ENCODE measurements at places on chromosomes 2 and 18.

GRCh38 chr2:127661072-127661649 lies 14.2 kb downstream of the LIMS2 start:
- DNase-seq = no peak

GRCh38 chr2:85788603-85789002 lies 34.8 kb downstream of the ATOH8 start:
- no peak for DNase-seq

- DNase-seq = no peak
These were observed 244.1 kb downstream of the LPIN1 start for GRCh38 chr2:11990576-11990975.

DNA sequence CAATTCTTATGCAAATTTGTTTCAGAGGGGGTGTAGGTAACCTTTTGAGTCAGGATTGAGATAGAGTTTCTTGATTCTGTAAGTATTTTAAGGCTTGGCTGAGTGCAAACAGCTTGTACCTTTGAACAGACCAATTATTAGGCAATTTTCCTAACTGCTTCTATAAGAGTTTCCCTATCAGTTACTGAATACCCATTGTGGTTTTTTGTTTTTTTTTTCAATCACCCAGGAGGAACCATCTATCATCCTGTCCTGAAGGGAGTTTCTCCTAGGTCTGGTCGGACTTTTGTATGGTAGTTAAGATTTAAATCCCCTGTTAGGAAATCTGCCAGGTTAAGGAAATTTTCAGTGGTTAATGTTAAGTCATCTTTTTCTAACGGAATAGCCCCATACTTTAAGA lies 319.4 kb upstream of the SLC39A10 start:
- no peak for DNase-seq

DNA sequence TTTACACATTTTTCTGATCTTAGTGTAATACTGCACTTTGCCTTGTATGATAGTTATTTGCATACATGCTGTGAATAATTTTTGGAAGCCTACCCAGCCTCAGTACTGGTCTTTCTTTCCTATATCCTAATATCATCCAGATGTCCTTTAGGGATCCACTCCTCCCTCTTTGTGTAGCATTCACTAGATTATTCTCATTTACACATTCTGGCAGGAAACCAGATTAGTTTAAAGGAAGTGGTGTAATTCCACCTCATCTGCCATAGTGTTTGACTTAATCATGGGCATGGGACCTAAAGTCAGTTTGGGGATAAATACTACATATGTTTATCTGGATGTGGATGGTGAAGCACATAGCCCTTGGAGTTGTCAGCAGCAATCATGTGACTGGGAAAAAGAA lies 444.9 kb upstream of the MAP2 start:
- peak; percentile 52 for DNase-seq

DNA sequence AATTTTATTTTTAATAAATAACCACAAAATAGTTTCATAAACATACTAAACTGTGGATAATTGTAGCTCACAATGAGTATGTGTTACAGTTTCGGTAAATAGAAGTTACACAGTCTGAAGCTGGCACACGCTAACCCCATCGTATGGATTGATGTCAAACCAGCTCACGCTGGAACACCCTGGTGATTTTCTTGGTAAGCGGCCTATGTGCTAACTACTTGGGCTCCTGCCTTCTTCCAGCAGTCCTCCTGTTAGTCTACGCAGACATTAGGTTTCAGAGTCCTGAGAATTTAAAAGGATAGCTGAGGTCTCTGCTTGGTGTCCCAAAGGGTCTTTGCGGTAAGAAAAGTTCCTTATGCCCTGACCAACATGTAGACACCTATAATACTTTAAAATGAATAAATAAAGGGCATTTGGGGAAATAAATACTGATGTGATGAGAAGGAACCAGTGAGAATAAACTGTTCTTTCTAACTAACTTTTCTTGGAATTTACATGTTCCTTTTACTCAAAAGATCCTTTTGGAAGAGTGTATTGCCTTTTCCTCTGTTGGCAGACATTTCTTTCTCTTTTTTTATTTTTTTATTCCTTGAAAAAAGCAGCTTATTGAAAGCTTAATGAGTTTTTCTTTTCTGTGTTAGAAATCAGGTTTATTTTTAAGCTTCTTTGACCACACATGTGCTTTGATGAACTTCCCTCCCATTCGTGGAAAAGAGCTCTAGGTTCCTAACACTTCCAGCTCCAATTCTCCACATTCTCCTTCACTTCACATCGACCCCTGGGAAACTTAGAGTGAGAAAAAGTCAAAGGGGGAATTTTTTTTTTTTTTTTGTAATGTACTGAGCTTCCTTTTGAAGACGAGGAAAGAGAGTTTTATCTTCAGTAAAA lies 322.2 kb downstream of the IRS1 start:
- DNase-seq = no peak

DNA sequence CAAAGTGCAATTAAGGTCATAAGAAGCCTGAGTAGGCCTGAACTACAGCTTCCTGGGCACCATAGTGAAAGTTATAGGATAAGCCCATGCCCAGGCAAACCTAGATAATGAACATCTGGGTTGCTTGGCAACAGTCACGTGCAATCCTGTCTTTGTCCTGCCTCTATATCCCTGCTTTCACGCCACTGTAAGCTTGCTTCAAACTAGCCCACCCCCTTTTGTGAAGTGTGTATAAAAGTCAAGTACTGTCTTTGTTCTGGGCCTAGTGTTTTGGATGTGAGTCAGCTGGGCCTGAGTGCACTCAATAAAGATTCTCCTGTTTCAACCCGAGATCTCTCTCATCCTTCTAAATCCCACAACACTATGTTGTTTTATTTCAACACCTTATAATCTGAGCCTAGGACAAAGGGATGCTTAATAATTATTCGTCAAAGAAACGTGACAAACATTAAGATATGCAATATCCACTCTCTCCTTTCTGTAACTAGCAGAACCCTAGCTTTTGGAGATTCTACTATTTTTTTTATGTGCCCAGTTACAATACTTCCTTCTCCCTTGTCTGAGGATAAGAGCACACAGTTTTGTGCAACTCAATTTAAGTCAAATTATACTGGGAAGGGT lies 927.8 kb downstream of the SUCLG1 start:
- no peak for DNase-seq

GRCh38 chr2:121635371-121635770 lies 13.9 kb downstream of the CLASP1 start:
- no peak for DNase-seq
